ENCODE measurements at places on chromosomes 2 and 18.

DNA sequence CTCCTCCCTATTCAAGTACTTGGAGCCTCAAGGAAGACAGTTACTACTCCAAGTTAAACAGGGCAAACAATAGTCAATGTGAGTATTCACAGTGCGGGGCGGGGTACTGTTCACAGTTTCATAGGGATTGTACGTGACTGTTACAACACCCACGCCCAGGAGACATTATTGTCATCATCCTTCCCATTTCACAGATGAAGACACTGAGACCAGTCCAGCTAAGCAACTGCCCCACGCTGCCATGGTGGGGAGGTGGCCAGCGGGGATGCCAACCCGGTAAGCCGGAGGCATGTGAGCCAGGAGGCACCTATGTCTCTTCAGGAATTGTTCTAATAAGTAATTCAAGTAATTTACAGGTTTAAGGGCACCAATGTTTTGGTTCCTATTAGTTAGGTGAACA, 982 bp downstream of the HJURP start:
- DNase-seq: no peak

- DNase-seq: no peak
Measured at GRCh38 chr2:76169276-76170008, 458.7 kb upstream of the GCFC2 start.

- no peak for DNase-seq
Measured at GRCh38 chr2:24448797-24449196, 42.3 kb upstream of the NCOA1 start.

DNA sequence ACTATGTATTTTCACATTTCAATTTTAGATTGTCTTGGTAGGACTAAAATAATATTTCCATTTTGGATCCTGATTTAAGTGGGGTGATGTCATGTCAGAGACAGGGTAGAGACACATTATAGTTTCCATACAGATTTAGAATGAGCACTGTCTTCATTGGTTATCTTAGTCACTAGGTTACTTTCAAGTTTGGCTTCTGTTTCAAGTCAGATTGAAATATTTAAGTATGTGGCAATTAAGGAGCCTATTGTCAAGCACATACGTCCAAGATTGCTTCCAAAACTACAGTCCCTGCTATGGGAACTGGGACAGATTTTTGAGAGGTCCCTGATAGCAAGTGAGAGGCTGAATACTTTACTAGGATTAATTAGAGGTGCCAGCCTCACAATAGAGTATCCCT, 89.2 kb upstream of the FAM117B start:
- DNase-seq: no peak

DNA sequence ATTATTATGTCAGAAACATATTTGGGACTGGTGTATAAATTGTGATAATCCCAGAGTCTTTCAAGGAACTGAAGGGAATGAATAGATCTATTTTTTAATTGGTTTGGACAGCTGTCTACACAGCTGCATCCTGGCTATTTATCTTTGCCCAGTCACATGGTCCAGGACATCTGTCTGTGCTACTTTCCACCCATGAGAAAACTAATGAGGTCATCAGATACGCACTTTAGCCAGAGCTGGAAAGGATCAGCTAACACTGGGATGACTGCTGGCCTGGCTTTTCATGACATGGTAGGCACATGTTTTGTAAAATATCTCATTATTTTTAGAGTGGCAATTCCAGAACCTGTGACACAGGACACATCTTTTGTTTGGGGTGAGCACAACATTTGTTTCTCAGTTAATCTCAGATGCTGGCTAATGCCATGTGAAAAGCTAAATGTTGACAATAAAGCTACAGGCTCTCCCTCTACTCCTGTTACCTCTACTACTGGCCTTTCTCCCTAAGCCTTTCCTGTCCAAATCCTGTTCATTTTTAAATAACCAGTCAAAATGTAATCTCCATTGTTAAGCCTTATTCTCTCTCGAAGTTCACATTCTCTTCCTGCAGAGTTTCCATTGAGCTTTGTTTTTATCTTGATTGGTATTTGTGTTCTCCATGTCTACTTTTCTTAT, 500.7 kb downstream of the RIT2 start:
- DNase-seq: no peak
